Epithelial cell of proximal tubule (primary cell): ENCODE measurements at places on chromosomes 11 and 22. TPM values are rescaled to one million over a fixed set of nuclear protein-coding genes. Genes with fewer than 3 reads are reported as not detected.

DNA sequence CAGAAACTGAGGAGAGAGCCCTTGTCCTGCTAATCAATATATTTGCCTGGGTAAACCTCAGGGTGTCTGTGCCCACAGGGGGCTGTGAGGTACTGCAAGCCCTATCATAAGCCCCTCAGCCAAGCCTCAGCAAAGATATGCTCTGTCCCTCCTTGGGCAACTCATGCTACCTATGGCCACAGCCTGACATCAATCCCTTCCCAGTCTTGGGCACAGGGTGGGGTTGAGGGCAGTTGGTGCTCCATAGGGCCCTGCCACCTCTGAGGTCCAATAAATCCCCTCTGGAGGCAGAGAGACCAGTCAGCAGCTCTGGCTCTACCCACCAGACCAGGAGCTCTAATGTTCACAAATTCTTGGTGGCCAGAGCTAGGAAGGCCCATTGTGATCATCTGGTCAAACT lies 23.8 kb downstream of the TPBGL start:
- no peak for DNase-seq

DNA sequence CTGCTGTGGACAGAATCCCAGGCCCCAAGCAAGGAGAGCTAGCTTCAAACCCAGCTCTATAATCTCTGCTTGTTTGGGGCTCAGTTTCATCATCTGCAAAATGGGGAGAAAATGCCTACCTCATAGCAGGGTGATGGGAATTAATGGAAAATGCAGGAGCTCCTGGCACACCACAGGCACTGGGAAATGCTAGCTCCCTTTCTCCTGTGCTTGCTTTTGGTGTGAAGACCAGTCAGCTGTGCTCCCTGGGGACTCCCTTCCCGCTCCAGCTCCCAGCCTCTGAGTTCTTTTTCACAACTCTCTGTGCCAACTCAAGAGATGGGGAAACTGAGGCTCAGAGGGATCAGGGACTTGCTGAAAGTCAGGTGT lies 8.2 kb upstream of the SERPINH1 start:
- DNase-seq: no peak

The PRR33 gene
- not detected in 2 replicates for total RNA-seq

GRCh38 chr11:128874427-128874826 lies 7.3 kb upstream of the KCNJ1 start:
- DNase-seq: no peak

GRCh38 chr22:19469421-19469820 lies 9.6 kb downstream of the UFD1 start:
- no peak for DNase-seq

GRCh38 chr11:34916015-34916842 lies at the start of the genes APIP and PDHX:
APIP (minus strand) TSS chr11:34916379; CDS start chr11:34916284, 95 bp downstream.
PDHX (plus strand) TSS chr11:34916618; CDS start chr11:34916656, 38 bp downstream.
- peak; percentile 70 for DNase-seq

- DNase-seq: no peak
Measured at GRCh38 chr22:48342016-48342415, 1485.7 kb downstream of the BRD1 start.

DNA sequence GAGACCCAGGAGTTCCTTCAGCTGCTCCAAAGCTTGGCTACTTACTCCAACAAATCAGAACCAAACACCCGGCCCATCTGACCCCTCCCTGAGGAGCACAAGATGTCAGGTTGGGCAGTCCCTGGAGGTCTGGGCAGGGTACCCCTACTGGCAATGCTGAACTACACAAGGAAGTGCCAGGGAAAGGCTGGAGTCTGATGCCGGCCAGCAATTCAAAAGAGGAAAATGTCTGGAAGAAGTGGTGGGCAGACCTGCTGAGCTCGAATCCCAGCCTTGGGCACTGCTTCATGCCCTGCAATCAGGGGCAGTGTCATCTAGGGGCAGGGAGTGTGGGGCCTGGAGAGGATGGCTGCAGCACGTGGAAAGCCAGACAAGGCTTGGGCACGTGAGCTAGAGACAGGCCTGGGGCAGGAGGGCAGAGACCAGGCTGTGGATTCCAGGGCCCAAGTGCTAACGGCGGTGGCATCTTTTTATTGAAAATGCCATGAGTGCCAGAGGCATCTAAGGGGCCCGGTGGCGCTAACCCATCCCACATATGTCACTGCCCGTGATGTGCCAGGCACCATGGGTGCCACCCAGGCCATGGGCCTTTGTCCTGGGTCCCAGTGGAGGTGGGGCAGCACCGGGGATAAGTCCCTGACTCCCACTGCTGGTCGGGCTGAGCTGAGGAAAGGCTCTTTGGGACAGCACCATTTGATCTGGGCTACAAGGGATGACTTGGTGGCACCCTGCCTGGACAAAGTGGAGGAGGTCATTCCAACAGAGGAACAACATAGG lies 97.9 kb upstream of the PITPNB start:
- DNase-seq: no peak

The LYVE1 gene
- 0.35 TPM in 1 of 2 replicates, not detected in the other for total RNA-seq

The OR51E1 gene
- not detected in 2 replicates for total RNA-seq

DNA sequence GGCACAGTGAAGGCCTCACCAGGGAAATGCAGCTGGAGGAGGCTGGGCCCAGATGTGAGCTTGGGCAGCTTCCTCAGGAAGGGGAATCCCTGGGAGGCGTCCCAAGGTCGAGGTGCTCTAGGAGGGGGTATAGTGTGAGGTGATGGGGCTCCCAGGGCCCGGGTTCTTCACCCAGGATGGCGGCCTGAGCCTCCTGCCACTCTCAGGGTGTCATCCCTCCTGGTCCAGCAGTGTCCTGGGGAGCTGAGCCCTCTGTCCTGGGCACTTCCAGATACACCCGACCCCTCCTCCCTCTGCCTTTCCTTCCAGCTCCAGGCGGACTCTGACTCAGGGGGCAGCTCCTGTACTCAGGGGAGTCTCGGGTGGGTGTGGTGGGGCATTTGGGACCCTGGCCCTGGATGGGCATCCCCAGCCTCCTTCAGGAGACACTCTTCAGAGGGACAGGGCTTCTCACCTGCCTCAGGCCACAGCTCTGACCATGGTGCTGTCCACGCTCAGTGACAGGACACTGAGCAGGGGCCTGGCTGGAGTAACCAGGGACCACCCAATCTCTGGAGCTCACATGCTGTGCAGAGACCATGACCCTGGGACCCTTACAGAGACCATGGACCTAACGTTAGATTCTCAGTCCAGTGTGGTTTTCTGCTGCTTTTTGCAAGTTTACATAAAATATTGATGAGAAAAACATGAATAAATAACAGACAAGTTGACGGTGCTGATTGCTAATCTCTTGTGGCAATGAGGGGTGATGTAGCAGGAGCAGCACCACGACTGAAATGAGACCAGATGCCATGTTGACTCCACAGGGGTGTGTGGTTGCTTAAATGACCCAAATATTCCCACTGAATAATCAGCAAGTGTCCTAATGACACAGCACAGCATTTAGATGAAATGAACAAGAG lies 101.9 kb downstream of the GGTLC2 start:
- no peak for DNase-seq

The CD3D gene
- not detected in 2 replicates for total RNA-seq

DNA sequence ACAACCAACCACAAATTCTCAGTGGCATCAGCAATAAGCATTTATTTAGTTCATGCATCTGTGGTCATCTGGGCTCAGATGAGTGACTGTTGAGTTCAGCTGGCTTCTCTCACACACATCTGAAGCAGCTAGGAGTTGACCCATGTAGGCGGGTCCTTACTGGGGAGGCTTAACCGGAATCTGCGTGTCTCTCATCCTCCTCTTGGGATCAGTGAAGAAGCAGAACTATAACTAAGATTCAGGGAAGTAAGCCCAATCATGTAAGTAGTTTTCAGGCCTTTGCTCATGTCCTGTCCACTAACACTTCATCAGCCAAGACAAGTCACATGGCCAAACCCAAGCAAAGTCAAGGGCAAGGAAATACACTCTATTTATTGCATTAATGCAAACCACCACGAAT lies 236.2 kb downstream of the C11orf87 start:
- DNase-seq: no peak

GRCh38 chr11:107743191-107743590 lies 31.3 kb upstream of the SLN start:
- DNase-seq: no peak

DNA sequence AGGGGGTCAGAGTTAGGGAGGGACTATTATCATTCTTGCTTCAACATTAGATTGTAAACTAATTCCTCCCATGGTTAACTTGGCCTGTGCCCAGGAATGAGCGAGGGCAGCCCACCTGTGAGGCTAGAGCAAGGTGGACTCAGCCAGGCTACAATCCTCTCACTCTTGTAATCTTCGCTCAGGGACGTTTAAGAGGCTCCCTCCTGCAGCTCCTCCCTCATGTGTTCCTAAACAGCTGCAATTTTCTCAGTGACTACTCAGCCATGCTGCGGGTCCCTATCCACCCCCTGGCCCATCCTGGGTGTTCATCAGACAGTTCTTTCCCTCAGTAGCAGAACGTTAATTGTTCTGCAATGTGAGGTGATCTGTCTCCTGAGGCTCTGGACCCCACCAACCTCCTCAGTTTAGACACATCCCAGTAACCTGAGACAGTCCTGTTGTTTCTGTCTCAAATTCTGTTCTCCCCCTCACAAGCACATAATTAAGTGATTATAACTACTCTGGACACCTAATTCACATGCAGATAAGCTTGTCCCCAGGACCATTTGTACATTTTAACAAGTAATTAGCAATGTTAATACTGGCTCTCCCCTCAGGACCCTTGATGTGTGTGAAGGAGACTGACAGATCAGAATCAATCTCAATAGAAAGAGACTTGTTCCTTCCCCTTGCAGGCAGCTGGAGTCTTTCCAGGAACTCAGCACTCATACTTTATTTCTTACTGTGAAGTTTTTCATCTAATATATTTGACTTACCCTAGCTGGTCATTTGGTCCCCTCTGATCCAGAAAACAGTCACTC lies 337.2 kb upstream of the B3GAT1 start:
- no peak for DNase-seq

DNA sequence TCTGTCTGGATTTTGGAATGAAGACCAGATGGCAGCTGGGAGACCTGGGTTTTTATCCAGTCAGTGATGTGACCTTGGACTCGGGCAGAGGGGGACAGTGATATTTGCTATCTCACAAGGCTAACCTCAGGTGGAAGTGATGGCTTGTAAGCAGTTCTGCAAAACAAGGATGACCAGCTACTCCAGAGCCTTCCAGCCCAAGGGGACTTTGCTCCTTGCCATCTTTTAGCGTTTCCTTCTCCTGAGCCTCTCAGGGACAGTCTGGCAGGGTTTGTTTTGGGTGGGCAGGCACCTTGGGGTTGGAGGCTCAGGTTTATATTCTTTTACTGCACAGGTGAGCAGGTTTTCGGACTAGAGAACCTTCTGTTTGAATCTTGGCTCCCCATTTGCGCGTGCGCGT lies 9.5 kb upstream of the OSBP2 start:
- no peak for DNase-seq

GRCh38 chr11:42840176-42840829 lies 471.5 kb upstream of the API5 start:
- no peak for DNase-seq

DNA sequence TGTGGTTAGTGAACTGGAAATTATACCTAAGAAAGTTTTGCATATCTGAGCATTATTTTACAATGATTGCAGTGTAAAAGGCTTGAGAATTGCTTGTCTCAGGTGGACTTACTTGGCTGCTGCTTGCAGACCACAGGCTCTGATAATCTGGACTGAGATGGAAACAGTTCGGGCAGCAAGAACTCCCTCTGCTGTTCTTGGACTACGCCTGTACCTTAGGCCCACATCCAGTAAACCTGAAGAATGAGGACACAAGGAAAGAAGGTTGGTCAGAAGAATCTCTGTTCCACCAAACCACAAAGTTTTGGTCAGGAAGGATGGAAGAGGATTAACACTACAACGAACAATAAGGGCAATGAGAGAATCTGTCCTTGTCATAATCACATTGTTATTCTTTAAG lies 80.1 kb downstream of the C2CD3 start:
- no peak for DNase-seq

The MFRP gene
- total RNA-seq: not detected in 2 replicates

The MS4A3 gene
- total RNA-seq: not detected in 2 replicates

DNA sequence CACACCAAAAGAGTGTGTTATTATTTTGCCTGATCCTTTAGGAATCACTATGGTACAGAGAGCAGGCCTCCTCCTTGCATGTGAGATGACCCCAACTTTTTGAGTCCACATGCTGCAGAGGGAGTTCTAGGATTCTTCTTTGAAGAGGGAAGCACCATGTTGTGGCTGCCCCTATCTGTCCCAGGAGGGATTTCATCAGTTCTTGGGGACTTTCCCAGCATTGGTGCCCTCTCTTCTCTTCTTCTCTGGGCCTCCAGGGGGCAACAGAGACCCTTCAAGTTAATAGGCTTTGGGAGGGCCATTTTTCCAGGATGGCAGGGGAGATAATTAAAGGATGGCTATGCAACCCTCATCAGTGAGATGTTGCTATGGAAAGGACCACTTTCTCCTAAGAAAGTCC lies 3.6 kb downstream of the MMP1 start:
- no peak for DNase-seq

DNA sequence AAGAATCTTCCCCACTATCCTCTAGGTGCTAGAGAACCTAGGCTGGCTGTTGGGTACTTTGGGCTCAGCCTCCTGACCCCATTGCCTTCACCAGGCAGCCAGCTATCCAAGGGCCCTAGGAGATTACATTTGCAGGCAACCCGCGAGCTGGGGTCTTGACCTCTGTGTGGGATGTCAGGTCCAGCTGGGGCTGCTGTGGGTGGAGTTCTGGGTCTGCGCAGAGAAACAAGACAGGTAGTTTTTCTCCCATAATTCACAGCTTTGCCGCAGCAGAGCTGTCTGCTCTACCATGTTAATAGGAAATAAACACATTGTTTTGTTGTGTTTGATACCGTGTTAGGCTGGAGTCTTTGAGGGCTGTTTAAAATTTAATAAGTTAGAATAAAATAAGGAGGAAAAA lies 142.8 kb upstream of the PLET1 start:
- no peak for DNase-seq

DNA sequence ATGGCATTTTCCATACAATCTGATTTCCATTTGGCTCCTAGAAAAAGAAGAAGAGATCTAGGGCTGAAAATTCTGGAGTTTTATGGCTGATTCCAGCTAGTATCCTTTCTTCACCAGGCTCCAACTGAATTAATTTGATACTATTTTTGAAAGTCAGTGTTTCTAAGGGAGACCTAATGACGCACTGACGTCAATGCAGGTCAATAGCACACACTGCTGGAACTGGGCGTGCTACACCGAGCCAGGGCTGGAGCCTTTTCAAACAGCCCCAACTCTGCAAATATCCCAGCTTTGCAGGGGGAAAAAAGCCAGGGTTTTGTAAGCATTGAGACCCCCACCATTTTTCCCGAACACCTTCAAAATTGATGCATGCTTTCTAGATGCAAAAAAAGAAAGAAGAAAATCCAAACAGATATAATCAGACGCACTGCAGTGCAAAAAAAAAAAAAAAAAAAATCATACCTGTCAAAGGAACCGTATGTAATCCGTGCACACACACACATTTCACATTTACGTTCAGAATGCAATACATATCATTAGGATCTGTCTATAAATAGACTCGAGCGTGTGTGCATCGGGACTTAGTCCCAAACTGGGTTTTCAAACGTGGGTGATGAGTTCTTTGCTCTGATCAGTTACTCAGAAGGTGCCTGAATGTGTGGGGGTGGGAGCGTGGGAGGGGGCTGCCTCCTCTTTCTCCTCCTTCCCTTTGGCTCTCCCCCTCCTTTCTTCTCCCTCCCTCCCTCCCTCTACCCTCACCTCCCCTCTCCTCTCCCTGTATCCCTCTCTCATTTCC lies 124.5 kb upstream of the HSD17B12 start:
- no peak for DNase-seq

The USP2 gene
- total RNA-seq: 0.63 and 1.1 TPM in 2 replicates

The TEX54 gene
- not detected in 2 replicates for total RNA-seq
